M059J (cell line): ENCODE measurements at places on chromosomes 7 and 10. TPM values are rescaled to one million over a fixed set of nuclear protein-coding genes. Genes with fewer than 3 reads are reported as not detected.

DNA sequence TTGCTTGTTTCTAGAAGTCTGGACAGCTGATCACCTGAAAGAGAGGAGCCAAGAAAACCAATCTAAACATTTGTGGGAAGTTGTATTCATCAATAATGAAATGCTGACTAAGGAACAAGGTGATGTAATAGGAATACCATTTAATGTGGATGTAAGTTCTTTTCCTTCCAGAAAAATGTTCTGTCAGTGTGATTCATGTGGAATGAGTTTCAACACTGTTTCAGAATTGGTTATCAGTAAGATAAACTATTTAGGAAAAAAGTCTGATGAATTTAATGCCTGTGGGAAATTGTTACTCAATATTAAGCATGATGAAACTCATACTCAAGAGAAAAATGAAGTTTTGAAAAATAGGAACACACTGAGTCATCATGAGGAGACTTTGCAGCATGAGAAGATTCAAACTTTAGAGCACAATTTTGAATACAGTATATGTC, 39.8 kb upstream of the ZNF37A start:
- DNase-seq, result peak; percentile 26

HPS1 gene
- total RNA-seq, result 31.7 and 32.2 TPM in 2 replicates

DNA sequence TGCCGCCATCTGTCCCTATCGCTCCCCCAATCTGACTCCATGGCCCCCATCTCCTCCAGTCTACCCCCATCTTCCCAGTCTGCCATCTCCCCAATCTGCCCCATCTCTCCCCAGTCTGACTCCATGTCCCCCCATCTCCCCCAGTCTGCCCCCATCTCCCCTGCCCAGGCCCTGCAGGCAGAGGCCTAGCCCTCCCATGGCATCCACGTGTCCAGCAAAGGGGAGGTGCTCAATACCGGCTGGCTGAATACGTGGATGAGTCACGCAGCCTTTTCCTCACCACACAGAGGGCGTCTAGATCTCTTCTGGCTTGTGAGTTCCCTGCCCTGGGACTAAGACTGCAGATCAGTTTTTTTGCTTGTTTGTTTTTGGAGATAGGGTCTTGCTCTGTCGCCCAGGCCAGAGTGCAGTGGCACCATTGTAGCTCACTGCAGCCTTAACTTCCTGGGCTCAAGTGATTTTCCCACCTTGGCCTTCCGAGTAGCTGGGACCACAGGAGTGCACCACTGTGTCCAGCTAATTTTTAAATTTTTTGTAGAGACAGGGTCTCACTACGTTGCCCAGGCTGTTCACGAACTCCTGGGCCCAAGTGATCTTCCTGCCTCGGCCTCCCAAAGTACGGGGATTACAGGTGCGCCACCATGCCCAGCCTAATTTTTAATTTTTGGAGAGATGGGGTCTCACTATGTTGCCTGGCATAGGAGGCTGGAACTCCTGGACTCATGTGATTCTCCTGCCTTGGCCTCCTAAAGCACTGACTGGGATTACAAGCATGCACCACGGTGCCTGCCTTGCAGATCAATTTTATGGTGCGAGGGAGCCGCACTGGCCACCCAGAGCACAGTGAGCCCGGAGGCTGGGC, 15.3 kb upstream of the GPR146 start:
- peak; percentile 96 for DNase-seq

GRCh38 chr7:157687158-157687557, 350.4 kb downstream of the DNAJB6 start:
- no peak for DNase-seq

DNA sequence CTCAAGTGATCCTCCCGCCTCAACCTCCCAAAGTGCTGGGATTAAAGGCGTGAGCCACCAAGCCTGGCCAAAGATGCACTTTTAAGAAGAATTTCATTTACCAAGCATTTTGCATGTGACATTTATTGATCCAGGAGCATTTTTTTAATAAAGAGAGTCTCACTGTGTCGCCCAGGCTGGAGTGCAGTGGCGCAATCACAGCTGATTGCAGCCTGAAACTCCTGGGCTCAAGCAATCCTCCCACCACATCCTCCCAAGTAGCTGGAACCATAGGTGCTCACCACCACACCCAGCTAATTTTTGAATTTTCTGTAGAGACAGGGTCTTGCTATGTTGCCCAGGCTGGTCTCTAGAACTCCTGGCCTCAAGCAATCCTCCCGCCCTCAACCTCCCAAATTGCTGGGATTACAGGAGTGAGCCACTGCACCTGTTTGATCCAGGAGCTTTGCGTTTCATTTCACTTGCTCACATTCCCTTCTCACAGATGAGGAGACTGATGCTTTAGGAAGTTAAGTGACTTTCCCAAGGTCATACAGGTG, 4.4 kb upstream of the TBL2 start:
- DNase-seq, result no peak

EVX1 gene
- total RNA-seq, result not detected in 2 replicates

EIF3B gene
- 160 and 165 TPM in 2 replicates for total RNA-seq

SLC13A1 gene
- total RNA-seq, result not detected in 2 replicates

HMX3 gene
- not detected in 2 replicates for total RNA-seq

- DNase-seq, result peak; percentile 17
Measured at GRCh38 chr7:39356172-39356925, 209.9 kb upstream of the YAE1 start.

- no peak for DNase-seq
Measured at GRCh38 chr7:2012044-2012900, 220.5 kb downstream of the MAD1L1 start.

GRCh38 chr10:5963071-5963470, 14.3 kb downstream of the IL15RA start:
- no peak for DNase-seq

GRCh38 chr10:91555455-91555854, 77.4 kb downstream of the PPP1R3C start:
- no peak for DNase-seq

DNA sequence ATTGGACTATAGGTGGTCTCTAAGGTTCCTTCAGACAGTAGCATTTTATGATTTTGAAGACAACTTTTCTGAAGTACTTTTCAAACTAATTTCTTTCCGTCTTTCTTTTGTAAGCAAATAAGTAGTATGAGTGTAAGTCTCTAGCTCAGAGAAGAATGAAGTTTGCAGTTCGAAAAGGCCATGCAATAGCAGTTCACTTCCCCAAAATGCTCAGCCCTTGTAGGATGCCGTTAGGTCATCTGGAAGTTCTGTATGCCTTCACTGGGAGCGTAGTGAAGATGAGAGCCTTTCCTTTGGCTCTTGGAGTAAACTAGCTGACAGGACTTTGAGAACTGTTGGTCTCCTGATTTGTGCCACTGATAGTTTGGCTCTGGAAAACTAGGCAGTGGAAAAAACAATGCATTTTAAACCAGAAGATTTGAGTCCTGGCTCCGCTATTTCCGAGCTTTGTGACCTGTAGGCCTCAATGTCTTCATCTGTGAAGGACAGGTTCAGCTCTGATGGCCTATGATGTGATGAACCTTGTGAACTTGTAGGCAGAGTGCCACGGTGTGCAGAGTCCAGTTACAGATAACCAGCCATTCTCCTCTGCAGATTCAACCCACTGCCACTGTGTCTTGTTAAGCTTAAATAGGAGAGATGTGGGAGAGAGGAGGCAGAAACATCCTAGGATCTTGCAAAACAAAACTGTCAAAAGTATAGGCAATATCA, 18.8 kb downstream of the SGPL1 start:
- no peak for DNase-seq

DNA sequence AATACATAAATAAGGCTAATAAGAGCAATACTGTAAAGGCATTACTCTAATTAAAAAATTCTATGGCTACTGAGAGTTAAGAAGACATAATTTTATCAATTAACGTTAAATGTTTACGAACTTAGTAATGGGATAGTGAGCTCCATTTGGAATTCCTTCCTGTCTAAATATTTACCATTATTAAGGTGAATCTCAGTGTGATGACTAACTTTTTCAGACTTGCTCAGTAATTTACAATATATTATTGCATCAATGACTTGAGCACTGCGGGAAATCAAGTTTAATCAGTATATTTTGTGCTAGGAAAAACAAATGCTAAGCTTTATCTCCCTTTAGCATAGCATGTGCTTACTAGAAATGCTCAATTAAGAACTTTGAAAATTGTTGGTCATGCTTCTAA, 282.5 kb upstream of the TEX47 start:
- DNase-seq, result no peak

DNA sequence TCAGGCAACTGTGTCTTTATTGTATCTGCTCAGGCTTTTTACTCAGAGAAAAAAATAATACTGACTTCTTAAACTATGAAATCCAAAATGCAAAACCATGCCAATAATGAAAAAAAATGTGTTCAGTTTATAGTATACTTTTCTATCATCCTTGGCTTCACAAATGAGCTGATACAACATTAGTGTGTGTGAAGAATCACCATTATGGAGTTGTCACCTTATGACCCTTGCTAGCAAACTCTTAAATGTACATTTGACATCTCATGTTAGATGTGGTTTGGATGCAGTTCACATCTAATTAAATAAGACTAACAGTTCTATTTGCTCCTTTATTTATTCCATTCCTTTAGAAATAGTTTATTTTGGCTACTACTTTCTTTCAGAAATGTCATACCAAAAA, 4.2 kb upstream of the OR2A2 start:
- no peak for DNase-seq

AASS gene
- total RNA-seq, result 2.4 and 4.7 TPM in 2 replicates

PRKG1 gene
- total RNA-seq, result 1.7 and 2.2 TPM in 2 replicates

DNA sequence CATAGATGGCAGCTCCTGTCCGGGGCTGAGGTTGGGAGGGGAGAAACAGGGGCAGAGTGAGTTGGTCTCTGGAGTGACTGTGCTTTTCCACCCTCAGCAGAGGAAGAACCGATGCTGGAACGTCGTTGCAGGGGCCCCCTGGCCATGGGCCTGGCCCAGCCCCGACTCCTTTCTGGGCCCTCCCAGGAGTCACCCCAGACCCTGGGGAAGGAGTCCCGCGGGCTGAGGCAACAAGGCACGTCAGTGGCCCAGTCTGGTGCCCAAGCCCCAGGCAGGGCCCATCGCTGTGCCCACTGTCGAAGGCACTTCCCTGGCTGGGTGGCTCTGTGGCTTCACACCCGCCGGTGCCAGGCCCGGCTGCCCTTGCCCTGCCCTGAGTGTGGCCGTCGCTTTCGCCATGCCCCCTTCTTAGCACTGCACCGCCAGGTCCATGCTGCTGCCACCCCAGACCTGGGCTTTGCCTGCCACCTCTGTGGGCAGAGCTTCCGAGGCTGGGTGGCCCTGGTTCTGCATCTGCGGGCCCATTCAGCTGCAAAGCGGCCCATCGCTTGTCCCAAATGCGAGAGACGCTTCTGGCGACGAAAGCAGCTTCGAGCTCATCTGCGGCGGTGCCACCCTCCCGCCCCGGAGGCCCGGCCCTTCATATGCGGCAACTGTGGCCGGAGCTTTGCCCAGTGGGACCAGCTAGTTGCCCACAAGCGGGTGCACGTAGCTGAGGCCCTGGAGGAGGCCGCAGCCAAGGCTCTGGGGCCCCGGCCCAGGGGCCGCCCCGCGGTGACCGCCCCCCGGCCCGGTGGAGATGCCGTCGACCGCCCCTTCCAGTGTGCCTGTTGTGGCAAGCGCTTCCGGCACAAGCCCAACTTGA, 2.7 kb downstream of the REPIN1 start:
- DNase-seq, result no peak

DNA sequence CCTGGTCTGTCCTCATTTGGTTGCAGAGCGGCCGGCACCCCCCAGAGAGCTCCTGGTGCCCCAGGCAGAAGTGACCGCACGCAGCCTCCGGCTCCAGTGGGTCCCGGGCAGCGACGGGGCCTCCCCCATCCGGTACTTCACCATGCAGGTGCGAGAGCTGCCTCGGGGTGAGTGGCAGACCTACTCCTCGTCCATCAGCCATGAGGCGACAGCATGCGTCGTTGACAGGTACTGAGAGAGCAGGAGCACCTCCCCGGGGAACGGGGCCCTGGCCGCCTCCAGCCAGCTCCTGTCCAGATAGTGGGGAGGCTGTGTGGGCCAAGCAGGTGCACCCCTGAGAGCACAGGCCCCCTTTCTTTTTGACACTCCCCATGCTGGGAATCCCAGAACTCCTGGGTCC, 532.9 kb upstream of the FOXK1 start:
- DNase-seq, result no peak

DNA sequence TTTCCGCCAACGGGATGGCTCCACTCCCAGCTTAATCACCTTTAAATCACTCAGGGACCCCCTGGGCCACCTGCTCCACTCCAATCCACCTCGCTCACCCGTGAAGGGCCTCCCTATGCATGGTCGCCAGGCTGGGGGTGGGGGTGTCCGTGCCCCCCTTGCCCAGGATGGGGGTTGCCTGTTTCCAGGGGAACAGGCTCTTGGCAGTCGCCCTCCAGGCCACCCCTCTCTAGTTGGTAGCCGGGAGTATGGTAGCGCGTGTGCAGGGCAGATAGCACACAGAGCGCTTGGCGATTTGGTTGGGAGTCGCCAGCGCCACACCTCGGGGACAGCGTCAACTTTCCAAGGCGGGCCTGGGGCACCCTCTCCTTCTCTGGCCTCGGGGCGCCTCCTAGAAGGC, 134.9 kb upstream of the ZNF92 start:
- no peak for DNase-seq

- peak; percentile 48 for DNase-seq
Measured at GRCh38 chr7:151793531-151793951, 83.4 kb downstream of the PRKAG2 start.

GRCh38 chr10:100348389-100348927, 1.4 kb downstream of the SCD start:
- DNase-seq, result no peak

SPDYE11 gene
- total RNA-seq, result not detected in 2 replicates

ITIH5 gene
- total RNA-seq, result 0.64 and 2.1 TPM in 2 replicates
